ENCODE measurements at places on chromosomes 2 and 18.

DNA sequence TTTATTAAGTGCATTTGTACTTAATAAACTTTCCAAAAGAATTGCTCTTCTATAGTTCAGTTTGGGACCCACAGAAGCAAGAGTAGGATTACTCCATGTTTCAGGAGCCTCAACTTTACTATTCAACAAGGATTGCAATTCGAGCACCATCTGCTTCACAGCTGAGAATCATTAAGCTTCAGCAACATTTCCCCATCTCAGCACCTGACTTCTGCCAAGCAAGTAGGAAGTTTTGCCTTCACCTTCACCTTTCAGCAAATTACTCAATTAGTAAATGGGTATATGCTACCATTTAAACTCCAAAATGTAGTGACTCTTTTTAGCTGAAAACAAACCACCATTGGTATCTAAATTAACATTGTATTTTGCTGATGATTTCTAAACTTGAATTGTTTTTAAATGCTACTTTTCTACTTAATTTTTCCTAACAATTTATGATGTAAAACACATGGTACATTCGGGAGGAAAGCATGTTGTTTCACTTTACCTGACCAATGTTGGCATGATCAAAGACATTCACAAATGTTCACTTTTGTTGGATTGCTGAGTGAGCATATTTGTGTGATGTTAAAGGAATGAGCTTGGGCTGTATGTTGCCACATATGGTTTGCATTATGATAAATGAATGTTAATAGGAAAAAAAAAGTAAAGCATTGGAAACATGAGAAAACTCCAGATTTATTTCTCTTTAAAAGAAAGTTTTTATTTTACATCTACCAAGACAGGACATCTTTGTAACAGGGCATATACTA lies 159.2 kb downstream of the GULP1 start:
- no peak for DNase-seq

DNA sequence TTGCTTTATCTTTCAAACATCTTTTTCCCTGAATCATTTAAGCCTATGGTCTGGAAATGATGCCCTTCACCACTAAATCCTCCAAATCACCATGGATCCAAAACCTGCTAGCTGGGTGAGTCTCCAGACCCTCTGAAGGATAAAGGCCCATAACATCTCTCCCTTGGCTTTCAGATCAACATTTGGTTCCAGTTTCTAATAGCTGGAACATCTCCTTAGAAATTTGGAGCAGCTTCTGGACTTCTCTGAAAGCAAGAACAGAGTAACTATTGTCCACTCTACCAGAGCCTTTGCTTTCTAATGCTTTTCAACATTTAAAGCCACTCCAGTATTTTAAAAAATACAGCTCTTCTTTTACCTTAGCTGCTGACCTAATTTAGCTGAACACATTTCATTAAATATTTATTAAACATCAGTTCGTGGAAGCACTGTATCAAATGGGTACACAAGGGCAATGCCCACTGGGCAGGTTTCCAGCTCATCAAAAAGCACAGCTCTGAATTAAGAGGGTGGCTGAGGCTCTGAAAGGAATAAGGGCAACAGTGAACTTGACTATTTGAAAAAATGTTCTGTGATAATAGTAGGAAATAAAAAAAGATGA lies 75.3 kb downstream of the GALNT3 start:
- no peak for DNase-seq

DNA sequence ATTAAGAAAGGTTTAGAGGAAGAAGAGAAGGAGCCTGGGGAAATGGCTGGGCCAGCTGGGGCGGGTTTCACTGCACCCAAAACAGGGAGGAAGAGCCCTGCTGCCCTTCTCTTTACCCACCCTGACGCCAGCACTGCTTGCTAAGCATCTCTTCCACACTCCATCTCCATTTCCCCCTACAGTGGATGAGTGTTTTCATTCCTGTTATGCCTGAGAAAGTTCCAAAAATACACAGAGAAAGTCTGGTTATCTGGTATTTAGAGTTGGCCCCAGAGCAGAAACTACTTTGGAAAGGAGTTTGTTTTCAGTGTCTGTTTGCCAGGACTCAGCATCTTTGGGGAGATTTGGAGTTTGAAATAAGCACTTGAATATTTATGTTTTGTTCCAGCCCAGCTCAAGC lies 451.0 kb downstream of the SLC4A3 start:
- DNase-seq, result no peak

- DNase-seq, result no peak
These were observed 35.7 kb downstream of the STEAP3 start for GRCh38 chr2:119259296-119259860.

GRCh38 chr18:13500869-13501542 lies 225.4 kb downstream of the FAM210A start:
- no peak for DNase-seq

GRCh38 chr18:77197073-77197472 lies 52.6 kb upstream of the GALR1 start:
- DNase-seq, result no peak

GRCh38 chr2:42196403-42197267 lies 27.5 kb downstream of the EML4 start:
- DNase-seq, result no peak

GRCh38 chr2:169746240-169746639 lies 12.6 kb downstream of the KLHL23 start:
- no peak for DNase-seq

- no peak for DNase-seq
These were observed 162.1 kb downstream of the ZEB2 start for GRCh38 chr2:144357623-144358373.

DNA sequence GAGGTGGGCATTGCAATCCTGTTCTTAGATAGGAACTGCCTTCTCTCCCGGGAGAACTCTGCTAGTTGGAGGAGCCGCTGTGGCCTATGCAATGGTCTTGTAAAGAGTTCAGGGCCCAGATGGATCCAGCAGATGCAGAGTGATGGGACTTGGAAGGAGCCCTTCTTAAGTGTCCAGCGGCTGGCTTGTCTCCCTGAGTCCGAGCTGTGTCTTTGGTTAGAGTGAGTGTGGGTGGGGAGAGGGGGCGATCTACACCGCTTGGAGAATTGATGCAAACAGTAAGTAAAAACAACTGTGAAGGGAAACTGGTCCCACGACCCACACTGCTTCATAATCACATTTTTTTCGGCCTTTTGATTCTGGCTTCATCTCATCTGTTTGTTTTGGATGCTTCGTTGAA lies 89.8 kb upstream of the CYRIA start:
- no peak for DNase-seq

GRCh38 chr2:235701206-235701981 lies 207.6 kb downstream of the AGAP1 start:
- no peak for DNase-seq

DNA sequence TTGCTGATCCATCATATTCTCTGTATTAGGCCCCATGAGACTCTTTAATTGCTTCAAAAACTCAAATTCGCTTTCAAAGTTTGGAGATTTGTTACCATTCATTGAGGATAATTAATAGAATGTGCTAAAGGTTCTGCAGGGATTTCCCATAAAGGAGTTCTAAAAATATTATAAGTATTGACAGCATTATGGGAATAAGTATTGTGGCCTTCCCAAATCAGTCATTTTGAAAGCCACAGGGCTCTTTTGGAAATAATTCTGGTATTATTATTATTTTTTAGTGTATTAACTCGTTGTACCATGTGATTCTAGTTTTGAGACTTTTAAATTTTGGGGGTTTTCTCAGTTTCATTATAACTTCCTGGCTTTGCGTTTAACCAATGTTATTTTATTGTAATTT lies 37.1 kb downstream of the LCLAT1 start:
- DNase-seq, result no peak

DNA sequence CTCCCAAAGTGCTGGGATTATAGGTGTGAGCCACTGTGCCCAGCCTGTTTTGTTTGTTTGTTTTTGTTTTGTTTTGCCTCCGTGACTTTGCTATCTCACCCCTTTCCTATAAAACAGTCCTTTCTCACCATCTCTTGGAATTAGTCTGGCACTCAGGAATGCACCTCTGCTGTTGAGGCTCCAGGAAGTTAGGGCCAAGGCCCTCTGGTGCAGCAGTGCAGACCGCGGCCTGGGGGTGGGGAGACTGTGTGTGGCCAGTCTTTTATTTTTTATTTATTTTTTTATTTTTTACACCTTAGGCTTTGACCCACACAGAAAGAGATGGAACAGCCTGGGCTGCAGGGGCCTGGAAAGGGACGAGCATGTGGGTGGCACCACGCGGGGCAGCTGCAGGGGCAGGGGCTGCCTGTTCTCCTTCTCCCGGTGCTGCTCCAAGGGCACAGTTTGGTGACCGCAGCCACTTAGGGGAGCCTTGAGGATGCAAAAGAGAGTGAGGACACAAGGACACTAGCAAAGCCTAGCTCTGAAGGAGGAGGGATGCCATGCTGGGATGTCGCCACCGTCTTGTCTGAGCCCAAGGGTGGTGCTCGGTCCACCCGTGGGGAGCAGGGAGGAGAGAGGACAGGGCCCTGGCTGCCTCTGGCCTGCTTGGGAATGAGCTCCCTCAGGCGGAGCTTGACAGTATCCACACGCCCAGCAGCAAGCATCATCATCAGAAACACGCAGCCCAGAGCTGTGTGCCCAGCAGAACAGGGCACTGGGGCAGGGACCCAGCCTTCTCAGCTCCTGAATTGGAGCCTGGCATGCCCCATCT lies 19.4 kb upstream of the ALPI start:
- no peak for DNase-seq

DNA sequence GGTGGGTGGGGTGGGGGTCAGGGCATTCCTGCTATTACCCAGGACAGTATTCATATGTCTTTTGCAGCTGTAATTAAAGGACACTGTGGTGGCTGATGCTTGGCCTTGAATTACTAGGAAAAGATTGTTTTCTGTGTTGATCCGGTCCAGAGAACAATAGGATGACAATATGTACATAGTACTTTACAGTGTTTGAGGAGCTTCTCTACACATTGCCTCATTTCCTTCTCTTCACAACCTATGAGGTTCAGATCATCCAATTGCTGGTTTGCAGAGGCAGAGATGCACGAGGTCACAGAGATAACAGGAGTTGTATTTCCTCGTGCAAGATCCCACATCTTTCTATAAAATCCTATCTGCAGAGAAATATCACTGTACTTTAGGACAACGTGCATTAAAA lies 119.5 kb downstream of the LIPG start:
- DNase-seq, result no peak

DNA sequence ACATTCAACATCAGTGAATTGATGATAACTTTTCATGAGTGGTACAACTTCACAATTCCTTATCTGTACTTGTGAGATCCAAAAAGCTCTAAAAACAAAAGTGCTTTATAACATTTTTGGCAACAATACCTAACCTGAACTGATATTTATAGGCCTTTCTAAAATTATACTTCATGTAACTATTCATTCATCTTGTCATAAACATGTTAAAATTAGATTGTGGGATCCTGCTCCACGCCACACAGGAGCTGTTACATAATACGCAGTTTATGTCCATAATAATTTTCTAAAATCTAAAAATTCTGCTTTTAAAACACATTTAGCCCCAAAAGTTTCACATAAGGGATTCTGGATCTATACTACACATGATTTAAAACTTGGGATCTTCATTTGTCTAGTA lies 908.5 kb upstream of the CHAC2 start:
- no peak for DNase-seq

GRCh38 chr2:143899987-143900386 lies 619.9 kb downstream of the ZEB2 start:
- no peak for DNase-seq

- DNase-seq, result peak; percentile 76
These were observed 17.2 kb upstream of the SDC1 start for GRCh38 chr2:20241973-20242726.

DNA sequence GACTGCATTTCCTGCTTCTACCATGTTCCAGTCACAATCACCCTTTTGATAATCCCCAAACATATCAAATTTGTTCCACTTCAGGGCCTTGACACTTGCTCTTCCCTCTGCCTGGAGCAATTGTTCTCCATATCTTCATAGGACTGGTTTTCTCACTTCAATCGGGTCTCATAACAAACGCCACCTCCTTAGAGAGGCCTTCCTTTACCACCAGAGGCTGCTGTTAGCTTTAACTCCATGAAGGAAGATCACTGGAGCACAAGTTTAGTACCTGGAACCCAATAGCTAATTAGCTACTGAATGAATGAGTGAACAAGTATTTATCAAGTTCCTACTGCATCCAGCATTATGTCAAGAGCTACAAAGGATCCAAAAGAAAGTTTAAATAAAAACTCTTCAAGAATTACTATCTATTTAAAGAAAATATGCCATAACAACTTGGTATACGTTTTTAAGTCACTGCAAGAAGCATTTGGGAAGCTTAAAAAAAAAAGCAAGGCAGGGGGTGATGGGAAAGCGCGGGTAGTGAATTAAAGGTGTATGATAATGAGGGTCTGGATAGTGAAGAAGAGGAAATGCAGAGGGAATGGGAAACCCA lies 58.8 kb downstream of the BAZ2B start:
- no peak for DNase-seq

GRCh38 chr2:37342591-37343220 lies 1.7 kb upstream of the QPCT start:
- DNase-seq, result no peak

DNA sequence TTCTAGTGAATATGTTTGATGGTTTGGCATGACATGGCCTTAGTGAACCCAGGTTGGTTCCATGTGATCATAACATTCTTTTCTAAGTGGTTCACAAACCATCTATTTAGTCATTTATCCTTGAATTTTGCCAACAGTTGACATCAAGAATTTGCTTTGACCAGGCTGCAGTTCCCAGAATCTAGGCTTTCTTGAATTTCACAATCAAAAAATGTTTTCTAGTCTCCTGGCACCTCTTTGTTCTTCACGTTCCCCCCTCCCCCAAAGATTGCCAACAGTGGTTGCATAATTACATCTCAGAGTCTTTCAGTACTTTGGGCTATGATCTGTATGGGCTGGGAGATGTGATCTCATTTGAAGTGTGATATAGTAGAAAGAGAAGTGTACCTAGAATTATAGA lies 124.0 kb downstream of the GATA6 start:
- DNase-seq, result no peak

- no peak for DNase-seq
These were observed 15.1 kb downstream of the ITM2C start for GRCh38 chr2:230879891-230880290.

- no peak for DNase-seq
These were observed 66.1 kb upstream of the ATG16L1 start for GRCh38 chr2:233185330-233185729.

GRCh38 chr18:28398471-28398870 lies 221.5 kb upstream of the CDH2 start:
- no peak for DNase-seq

DNA sequence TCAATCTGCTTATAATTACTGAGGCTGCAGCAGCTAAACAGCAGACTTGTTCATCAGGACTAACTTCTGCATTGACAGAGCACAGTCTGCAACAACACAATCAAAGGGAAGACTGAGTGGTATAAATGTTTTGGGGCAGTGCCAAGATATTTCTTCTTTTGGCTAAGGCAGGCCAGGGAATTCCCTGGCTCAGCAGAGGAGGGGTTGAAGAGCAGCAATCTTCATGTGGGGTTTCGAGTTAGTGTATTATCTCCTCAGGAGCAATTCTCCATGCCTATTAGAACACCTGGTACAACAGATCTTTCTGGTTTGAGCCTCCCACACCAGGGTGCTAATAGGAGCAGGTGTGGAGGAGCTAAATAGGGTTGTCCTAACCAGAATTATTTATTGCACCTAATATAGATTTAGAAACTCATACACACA lies 103.0 kb upstream of the STK17B start:
- no peak for DNase-seq

- no peak for DNase-seq
These were observed 264.6 kb downstream of the PHLPP1 start for GRCh38 chr18:62979900-62980299.
